ENCODE measurements at places on chromosomes 3 and 15.

DNA sequence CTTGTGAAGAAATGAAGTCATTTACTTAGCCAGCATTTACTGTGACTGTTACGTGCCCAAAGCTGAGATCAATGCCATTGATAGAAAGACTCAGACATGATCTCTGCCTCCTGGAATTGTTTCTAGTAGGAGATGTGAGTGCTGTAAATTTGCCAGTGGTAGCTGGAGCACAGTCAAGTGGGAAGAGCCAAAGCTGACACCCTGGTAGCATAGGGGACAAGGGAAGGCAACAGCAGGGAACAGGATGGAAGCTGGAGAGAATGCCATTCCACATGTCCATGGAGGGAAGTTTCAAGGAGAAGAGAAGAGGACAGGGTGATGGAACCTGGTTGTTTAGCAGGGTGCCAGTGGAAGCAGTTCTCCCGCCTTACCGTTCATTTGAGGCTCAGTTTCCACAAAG is 64.0 kb downstream of the TCAIM start:
- DNase-seq = no peak

- no peak for DNase-seq
These were observed 30.2 kb upstream of the NSMCE3 start for GRCh38 chr15:29299784-29300183.

DNA sequence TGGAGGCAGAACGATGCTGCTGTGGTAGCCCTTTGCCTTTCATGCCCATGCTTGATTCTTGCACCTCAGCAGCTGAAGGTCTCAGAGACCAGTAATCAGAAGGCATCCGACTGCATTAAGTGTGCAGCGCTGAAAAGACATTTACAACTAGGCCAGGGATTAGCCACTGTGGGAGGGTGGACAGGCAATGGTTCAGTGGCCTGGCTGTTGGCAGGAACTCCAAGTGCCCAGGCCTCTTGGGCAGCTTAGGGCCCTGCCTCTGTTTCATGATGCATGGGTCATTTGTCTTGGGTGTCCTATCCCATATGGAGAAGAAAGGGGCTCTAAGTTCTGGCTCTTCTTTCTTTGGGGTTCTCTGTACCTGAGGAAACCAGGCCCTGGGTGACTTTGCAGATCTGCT is 11.4 kb downstream of the TMED3 start:
- DNase-seq = no peak

DNA sequence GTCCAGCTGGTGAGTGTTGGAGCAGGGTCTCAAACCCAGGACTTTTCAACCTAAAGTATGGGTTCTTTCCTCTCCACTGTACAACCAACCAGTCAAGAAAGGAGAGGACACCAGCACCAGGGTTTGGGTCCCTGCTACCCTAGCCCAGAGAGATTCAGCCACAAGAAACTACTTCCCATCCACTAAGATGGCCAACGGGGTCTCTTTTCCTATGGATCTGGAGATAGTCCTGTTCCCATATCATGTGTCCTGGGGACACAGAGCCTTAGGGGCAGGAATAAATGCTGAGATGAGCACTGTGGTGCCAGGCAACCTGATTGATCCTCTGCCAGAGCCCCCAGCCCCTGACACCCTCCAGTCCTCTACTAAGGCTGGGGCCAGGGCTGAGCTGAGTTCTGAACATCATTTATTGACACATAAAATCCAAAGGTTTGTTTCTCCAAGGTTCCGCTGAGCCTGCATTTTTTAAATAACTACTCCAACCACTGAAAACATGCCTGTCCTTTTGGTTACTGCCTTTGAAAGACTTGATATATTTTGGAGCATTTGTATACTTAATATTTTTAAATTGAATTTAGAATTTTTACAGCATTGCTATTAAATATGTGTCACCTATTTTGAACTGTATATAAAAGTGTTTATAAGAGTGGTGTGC is 26.0 kb downstream of the MRPL46 start:
- DNase-seq = no peak

Data from CD8-positive, alpha-beta memory T cell (primary cell).